Islet precursor cell (in vitro differentiated cells): ENCODE measurements at places on chromosomes 16 and 17.

- DNase-seq, result no peak
These were observed 204.8 kb upstream of the COX10 start for GRCh38 chr17:13864521-13864920.

DNA sequence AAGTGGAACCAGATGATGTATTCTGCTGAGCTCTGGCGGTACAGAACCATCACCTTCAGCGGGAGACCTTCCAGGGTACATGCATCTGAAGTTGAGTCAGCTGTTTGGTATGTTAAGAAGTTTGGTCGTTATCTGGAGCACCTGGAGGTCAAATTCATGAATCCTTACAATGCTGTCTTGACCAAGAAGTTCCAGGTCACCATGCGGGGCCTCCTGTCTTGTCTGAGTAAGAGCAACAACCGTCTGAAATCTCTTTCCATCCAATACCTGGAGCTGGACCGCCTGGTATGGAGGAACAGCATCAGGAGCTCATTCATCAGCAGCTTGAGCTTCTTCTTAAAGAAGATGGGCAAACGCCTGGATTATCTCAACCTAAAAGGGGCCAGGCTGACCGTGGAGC is 4.0 kb downstream of the FBXO39 start:
- peak; percentile 80 for DNase-seq

GRCh38 chr16:72850853-72851252 is 197.1 kb downstream of the ZFHX3 start:
- no peak for DNase-seq

GRCh38 chr17:2983255-2983654 is 80.2 kb downstream of the OR1D5 start:
- DNase-seq, result no peak

- peak; percentile 63 for DNase-seq
These were observed 6.2 kb downstream of the ACD start for GRCh38 chr16:67653789-67654402.

GRCh38 chr17:16649585-16649984 is 4.1 kb downstream of the ZNF624 start:
- DNase-seq, result peak; percentile 65

GRCh38 chr17:69223809-69224208 is 4.8 kb downstream of the ABCA10 start:
- no peak for DNase-seq

- DNase-seq, result no peak
These were observed 94.6 kb upstream of the GSE1 start for GRCh38 chr16:85518398-85519049.

- no peak for DNase-seq
These were observed 121.9 kb upstream of the PLCG2 start for GRCh38 chr16:81657224-81657623.

DNA sequence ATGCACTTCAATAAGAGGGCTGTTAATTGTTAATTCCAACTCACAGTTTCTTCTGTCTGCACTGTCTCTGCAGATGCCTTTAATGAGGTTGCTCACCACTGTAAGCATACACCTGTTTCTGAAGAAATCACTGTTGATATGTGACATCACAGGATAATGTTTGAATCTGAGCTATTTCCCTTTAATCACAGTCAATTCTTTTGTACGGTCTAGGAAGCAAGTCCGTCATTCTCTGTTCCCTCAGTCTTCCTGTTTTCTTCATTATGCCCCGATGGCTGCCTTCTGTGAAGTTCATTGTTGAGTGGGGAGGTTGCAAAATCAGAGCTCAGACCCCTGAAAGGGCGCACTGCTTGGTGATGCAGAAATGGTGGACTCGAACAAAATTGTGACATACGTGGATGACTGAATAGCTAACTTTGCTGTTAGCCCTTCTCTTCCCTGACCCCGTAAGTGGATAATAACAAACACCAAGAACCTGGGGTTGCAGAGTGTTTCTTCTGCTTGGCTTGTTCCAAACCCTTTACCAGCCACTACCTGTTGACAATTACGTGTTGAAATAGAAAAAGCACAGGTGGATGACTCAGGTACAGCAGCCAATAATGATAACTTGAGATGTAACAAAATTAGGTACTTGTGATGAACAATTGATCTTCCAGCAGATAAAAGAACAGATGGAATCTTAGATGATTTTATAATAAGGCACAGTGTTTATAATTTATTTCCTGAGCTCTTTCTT is 71.9 kb upstream of the AXIN2 start:
- DNase-seq, result peak; percentile 2
